Smooth muscle cell of the pulmonary artery (primary cell): ENCODE measurements at places on chromosomes 1 and 21. TPM values are rescaled to one million over a fixed set of nuclear protein-coding genes. Genes with fewer than 3 reads are reported as not detected.

The POLR3C gene
- 22.6 and 24.9 TPM in 2 replicates for total RNA-seq

The NBPF4 gene
- total RNA-seq: 0.13 TPM in 1 of 2 replicates, not detected in the other

The FCRL1 gene
- total RNA-seq: not detected in 2 replicates

The RAB3B gene
- 28.3 and 37.1 TPM in 2 replicates for total RNA-seq

The SDC3 gene
- 37.6 and 65.2 TPM in 2 replicates for total RNA-seq

The IL12RB2 gene
- not detected in 2 replicates for total RNA-seq

The CFHR5 gene
- not detected in 2 replicates for total RNA-seq

The MCOLN2 gene
- 0.85 and 1.3 TPM in 2 replicates for total RNA-seq

The LAMB3 gene
- total RNA-seq: 40.1 and 52.3 TPM in 2 replicates

The CLCA4 gene
- not detected in 2 replicates for total RNA-seq

The FBXO44 gene
- total RNA-seq: 13.8 and 14.5 TPM in 2 replicates

The HORMAD1 gene
- not detected in 2 replicates for total RNA-seq

The EPS8L3 gene
- not detected in 2 replicates for total RNA-seq

The CENPF gene
- total RNA-seq: 6.6 and 16.6 TPM in 2 replicates

The KRTAP19-8 gene
- total RNA-seq: not detected in 2 replicates

The SERPINC1 gene
- total RNA-seq: 0.07 TPM in 1 of 2 replicates, not detected in the other

The GSTM1 gene
- total RNA-seq: not detected in 2 replicates

The PLA2G5 gene
- total RNA-seq: 0.36 and 0.52 TPM in 2 replicates

The VANGL2 gene
- 0.07 and 0.46 TPM in 2 replicates for total RNA-seq

The ZNF644 gene
- total RNA-seq: 38.9 and 45.8 TPM in 2 replicates

The KCNE2 gene
- not detected in 2 replicates for total RNA-seq

The ZNF362 gene
- 8.2 and 8.5 TPM in 2 replicates for total RNA-seq

The F5 gene
- total RNA-seq: under 0.01 TPM in 1 of 2 replicates, not detected in the other

The RGS1 gene
- not detected in 2 replicates for total RNA-seq

The NBPF11 gene
- 4.4 and 9.0 TPM in 2 replicates for total RNA-seq

The FNDC5 gene
- total RNA-seq: 1.2 and 1.4 TPM in 2 replicates
